NCI-H2171 (cell line): ENCODE measurements at places on chromosomes 7 and 10.

DNA sequence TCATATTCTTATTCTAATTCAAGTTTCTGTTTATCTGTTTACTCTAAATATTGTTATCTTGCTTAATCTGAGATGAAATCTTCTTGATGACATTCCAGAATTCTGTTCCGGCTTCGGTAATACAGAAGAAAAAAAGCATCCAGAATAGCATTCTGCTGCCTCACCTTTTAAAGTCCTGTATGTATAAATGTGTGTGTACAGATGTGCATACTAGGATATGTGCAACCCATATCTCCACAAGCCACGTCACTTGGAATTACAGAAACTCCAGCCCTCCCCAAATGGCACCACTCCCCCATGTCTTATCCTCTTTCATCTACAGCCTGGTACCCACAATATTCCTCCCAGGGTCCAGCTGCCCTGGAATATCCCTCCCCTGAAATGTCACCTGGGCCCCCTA, 27.9 kb upstream of the USP6NL start:
- no peak for DNase-seq

DNA sequence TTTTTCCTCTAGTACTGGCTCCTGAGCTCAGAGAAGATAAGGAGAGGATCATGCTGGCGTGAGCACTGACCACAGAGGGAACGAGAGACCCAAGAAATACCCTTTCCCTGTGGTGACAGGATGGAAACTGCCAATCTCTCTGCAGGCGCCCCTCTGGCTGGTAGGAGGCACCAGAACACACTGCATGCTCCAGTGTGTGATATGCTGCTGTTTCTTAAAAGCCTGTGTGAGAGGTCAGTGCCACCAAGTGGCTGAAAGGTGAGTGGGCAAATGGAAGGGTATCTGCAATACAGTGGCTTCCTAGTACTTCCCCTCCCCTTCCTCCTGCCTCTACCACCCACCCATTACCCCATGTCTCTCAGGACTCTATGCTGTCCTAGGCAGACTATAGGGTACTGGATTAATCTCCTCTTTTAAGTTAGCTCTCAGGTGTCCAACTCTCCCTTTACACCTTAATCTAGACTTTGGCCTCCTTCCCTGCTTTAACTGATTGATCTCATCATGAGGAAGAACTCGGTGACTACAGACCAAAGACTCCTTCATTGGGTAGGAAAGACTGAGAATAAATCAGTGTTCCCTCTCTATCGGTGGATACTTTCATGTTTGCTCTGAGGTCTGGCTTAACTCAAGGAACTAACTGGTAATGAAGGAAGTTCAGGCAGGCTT, 283.6 kb downstream of the ADRA2A start:
- DNase-seq: no peak

DNA sequence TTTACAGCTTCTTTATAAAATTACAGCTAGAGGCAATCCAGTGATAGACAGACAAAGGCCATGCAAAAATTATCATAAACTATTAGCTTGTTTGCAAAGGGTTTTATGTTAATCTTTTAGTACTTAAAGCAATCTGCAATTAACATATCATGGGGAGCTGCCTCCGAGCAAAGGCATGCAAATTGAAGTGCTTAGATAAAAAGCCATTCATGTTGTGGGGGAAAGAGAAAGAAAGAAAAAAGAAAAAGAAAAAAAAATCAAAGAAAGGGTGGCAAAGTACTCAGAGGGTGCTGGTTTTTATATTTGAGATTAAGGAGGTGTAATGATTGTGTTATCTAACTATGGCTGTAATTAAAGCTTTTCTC, 799.5 kb downstream of the LRMDA start:
- DNase-seq: no peak

DNA sequence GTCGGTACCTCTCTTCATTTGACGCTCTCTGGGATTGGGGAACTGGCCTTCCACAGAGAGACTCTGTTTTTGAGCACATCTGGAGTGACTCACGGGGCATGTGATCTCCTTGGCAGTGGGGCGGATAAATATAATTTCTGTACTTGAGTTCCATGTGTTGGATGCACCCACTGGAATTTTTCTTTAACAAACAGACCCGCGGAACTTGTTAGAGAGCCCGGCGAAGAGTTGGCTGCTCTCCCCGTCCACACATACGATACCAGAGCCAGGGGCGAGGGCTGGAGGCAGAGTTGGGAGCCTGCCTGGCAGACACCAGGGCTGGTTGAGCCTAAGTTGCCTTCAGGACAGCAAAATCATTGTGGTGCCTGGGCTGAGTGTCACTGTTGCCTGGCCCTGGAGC, at the start of gene FAM180A:
FAM180A (minus strand) TSS at position 44 of the 400 bp plus-strand sequence. CDS start 233 bp downstream, outside the sequence.
- no peak for DNase-seq

DNA sequence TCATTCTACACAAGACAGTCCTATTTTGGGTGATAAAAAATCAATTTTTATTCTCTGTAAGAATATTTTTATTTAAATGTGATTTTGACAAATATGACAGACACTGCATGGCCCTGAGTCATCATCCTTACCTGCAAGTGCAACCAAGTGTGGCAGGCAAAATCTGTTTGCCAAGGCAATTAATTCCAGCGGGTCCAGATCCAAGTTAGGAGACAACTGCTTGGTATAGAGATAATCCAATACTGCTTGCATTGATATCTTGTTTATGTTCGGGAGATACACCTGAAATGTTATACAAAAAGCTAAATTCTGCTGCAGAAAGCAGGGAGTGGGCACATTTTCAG, 66.2 kb downstream of the RHOBTB1 start:
- no peak for DNase-seq

DNA sequence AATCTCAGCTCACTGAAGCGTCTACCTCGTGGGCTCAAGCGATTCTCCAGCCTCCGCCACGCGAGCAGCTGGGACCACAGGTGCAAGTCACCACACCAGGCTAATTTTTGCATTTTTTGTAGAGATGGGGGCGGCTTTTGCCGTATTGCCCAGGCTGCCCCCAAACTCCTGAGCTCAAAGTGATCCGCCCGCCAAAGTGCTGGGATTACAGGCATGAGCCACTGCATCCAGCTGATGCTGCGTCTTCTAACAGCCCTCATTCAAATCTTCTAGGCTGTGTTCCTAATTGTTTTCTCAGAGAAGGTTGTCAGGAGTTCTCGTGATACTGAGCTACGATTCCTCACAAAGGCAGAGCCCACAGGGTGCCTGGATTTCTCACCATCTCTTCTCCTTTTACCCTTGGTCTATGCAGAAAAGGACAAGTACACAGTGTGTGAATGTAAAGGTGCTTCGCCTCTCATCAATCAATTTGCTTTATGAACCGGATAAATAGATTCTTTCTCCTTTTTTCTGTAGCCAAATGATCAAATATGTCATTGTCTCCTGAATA, 247.3 kb upstream of the PTN start:
- DNase-seq: no peak

GRCh38 chr10:51985336-51985735, 285.9 kb upstream of the CSTF2T start:
- no peak for DNase-seq

- DNase-seq: no peak
Observed at GRCh38 chr10:18713077-18713476, 53.8 kb downstream of the ARL5B start.

- no peak for DNase-seq
Observed at GRCh38 chr7:15688911-15689310, 2.4 kb upstream of the MEOX2 start.

DNA sequence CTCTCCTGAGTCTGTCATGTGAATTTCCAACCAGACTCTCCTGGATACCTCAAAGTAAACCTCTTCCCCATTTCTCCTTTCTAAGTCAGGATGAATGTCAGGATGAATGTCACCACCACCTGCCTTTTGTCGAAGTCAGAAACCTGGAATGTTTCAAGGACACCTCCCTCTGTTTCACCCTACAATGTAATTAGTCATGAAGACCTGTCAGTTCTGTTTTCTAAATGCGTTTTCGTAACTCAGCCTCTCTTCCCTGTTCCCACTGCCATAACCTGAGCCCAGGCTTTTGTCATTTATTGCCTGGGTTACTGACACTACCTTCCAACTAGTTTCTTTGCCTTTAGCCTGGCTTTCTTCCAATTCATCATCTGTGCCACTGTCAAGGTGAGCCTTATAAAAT, 5.5 kb upstream of the STN1 start:
- no peak for DNase-seq

- no peak for DNase-seq
Observed at GRCh38 chr10:34524369-34525091, 290.6 kb downstream of the PARD3 start.

GRCh38 chr7:142563470-142563869, 185.8 kb upstream of the PRSS1 start:
- DNase-seq: no peak

GRCh38 chr10:13066527-13066926, 33.4 kb upstream of the OPTN start:
- DNase-seq: no peak

GRCh38 chr10:88932539-88933256, 19.9 kb downstream of the ACTA2 start:
- no peak for DNase-seq

- DNase-seq: no peak
Observed at GRCh38 chr7:77794000-77794399, 4.2 kb downstream of the TMEM60 start.

DNA sequence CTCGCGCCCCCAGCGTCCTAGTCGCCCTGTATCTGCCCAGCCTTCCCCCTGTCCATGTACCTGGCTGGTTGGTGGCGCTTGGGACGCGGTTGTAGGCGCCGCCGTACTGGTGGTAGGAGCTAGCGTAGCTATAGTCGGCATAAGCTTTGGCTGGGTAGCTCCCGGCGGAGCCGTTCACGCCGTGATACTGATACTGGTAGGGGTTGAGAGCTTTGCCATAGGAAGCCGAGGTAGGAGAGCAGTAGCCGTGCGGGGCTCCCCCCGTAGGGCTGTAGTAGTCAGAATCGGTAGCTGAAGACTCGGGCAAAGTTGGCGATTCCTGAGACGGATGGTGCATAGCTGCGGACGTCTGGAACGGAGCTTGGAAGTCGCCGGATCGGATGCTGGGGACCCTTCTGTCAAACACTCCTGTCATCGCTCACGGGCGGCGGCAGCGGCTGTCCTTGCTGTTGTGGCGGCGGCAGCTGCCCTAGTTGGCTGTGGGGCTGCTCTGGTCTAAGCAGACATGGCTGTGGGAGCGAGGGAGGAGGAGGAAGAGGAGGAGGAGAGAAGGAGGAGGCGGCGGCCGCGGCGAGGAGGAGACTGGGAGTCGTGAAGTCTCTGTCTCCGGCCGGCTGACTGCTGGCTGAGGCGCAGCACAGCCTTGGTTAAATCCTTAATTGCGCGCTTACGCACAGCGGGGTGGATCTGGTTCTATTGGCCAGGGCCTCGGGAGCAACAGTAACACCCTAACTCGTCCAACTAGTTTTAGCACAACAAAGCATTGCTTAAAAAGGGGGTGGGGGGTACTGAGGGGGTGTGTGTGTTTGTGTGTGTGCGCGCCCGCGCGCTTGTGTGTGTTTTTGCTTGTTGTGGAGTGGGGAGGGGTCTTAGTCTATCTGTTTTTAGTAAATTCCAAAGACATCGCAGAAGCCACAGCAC, at the start of gene DLX5:
DLX5 (minus strand) TSS at position 623 of the 921 bp plus-strand sequence; CDS start at position 415, 208 bp downstream.
- DNase-seq: peak; percentile 40

DNA sequence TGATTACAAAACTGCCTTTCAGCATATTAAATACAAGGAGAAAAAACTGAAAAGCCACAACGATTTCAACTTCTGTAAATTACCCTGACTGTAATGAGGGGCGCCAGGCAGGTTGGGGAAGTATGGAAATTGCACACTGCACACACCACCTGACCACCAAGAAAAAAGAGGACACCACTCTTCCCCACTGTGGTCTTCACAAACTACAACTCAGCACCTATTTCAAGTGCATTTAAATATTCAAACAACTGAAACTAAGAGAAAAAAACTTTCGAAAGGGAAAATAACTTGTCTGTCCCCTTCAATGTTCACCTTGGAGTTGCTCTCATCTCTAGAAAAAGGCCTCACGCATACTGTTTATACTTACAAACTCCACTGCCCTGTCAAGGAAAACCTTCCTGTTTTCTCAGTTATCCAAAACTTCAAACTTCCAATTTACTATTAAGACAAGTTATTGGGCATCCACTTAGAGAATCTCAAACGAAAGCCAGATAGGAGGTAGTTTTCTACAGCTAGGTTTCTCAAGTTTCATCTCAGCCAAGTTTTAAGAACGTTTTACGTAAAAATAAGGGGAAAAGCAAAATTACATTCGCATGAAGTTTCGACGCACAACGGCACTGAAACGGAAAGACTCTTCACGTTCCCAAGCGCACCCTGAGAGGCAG, 1.4 kb downstream of the LARP4B start:
- no peak for DNase-seq

DNA sequence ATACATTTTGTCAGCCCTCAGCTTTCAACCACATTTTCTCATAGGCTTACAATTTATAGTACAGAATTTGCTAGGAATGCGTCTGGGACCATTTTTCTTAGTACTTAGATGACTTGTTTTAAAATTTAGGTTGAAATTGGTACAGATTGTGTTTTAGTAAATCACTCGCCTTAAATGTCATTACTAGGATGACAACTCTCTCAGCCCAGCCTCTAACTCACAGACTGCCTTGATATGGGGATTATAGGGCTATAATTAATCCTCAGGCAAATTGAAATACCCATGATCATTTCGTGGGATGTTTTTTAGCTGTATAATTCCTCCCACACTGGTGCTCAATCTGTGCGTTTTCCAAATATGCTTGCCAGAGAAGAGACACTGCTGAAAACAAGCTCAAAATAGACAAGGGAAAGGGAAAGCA, 299.7 kb upstream of the AKR1E2 start:
- no peak for DNase-seq

DNA sequence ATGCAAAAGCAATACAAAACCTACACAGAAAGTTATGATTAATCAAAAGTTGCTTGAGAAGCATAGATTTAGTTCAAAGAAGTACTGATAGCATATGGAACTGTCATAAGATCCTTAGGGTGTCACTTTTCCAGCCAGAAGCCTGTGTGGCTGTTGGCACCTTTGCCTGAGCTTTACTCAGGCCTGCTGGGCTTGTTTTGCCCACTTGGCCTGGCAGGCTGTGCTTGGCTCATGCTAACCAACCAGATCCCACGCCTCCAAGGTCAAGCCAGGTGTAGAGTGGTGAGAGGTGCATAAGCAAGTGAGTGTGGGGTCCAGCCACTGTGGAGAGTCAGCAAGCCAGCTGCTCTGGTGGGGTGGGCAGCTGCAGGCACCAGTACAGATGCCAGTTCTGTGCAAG, 12.0 kb upstream of the LIPA start:
- no peak for DNase-seq

- no peak for DNase-seq
Observed at GRCh38 chr7:73555411-73555982, 2.0 kb downstream of the BCL7B start.

DNA sequence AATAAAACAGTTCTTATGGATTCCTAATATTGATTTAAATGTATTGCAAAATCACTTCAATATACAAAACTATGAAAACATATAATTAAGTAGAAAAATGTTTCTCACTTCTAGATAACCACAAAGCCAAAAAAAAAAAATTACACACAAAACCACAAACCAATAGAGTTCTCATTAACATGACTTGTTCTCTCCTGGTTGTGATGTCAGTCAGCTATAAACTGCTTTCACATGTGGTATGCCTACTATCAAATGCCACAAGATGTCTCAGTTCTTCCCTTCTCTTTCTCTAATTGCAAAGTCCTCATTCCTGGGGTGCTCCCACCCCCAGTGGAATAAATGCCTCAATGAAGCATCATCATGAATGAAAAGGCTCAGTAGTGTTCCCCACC, 16.6 kb downstream of the GNAI1 start:
- DNase-seq: no peak

- DNase-seq: no peak
Observed at GRCh38 chr7:105325216-105325904, 63.4 kb downstream of the SRPK2 start.
